ENCODE measurements at places on chromosomes 6 and 20.

- DNase-seq = no peak
Measured at GRCh38 chr20:58374906-58375758, 13.9 kb upstream of the VAPB start.

- DNase-seq = no peak
Measured at GRCh38 chr20:7866285-7866684, 74.0 kb downstream of the HAO1 start.

DNA sequence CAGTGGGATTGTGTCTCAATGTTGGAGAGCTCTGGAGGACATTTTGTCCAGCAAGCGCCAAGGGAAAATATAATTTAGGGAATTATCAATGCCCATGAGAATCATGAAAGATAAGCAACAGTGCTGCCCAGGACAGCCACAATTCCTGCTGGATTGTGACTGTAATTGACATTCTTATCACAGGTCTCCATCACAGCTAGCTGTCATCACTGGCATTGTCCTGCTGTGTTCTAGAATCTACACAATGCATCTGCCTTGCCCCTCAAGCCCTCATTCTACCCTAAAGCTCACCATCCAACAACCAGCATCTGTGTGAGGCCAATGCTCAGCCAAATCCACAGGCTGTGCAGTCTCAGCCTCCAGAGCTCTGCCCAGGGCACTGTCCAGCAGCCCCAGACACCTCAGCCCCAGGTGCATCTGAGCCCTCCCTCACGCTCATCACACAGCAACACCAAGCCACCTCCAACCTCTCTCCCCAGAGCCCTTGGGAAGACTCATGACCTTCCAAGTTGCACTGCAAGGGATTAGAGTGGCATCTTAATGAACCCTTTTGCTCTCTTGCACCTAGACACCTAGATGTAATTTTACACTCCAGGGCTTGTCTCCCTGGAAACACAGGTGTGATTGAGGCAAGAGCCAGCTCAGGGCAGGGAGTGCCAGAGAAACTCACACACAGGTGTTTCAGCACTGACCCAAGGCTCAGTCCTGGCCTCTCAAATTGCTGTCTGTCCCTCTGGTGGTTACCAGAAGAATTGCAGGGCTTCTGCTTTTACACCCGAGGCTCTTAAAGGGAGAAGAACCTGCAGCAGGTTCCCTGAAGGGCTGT lies 85.2 kb upstream of the PHACTR3 start:
- DNase-seq = no peak

- no peak for DNase-seq
Measured at GRCh38 chr20:16081421-16081820, 491.8 kb downstream of the KIF16B start.

DNA sequence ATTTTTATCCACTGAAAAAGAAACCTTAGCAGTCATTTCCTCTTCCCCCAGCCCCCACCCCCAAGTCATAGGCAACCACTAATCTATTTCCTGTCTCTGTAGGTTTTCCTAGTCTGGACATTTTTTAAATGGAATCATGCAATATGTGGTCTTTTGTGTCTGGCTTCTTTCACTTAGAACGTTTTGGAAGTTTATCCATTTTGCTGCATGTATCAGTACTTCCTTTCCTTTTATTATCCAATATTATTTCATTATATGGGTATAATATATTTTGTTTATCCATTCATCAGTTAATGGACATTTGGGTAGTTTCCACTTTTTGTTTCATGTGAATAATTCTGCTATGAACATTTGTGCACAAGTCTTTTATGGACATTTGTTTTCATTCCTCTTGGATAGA lies 99.3 kb upstream of the BMP5 start:
- no peak for DNase-seq

DNA sequence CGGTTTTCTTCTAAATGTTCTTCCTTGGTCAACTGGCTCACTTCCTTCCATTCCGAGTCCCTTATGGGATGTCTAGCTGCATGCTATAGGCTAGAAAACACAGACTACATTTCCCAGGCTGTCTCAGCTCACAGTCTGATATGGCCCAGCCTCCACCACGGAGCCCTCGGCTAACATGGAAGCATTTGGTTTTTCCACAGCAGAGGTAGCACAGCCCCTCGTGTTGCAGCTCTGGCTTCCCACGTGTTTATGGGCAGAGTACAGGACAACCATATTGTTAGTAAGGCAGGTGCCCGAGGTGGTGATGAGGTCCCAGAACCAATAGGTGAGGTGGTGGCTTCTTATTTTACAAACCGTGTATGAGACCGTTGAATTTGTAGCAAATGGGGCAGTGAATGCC lies 8.7 kb downstream of the GPLD1 start:
- no peak for DNase-seq

- DNase-seq = no peak
Measured at GRCh38 chr6:44642870-44643522, 255.5 kb downstream of the CDC5L start.

DNA sequence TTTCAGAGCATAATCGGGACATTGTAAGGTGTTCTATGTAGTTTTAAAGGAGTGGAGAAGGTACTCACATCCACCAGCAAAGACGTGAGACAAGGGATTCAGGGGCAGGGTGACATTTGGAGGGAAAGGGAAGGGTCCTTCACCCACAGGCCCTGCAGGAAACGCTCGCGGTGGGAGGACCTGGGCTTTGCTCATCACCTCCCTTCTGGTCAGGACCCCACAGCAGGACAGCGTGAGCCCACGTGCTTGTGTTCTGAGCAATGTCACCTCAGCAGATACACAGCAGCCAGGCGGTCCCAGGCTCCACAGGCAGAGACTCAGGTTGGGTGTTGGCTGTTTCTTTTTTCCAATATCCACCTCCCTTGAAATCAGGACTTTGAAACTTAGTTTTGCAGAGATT lies 27.5 kb downstream of the DLL1 start:
- no peak for DNase-seq

GRCh38 chr6:142985281-142985680 lies 40.3 kb upstream of the HIVEP2 start:
- DNase-seq = no peak

DNA sequence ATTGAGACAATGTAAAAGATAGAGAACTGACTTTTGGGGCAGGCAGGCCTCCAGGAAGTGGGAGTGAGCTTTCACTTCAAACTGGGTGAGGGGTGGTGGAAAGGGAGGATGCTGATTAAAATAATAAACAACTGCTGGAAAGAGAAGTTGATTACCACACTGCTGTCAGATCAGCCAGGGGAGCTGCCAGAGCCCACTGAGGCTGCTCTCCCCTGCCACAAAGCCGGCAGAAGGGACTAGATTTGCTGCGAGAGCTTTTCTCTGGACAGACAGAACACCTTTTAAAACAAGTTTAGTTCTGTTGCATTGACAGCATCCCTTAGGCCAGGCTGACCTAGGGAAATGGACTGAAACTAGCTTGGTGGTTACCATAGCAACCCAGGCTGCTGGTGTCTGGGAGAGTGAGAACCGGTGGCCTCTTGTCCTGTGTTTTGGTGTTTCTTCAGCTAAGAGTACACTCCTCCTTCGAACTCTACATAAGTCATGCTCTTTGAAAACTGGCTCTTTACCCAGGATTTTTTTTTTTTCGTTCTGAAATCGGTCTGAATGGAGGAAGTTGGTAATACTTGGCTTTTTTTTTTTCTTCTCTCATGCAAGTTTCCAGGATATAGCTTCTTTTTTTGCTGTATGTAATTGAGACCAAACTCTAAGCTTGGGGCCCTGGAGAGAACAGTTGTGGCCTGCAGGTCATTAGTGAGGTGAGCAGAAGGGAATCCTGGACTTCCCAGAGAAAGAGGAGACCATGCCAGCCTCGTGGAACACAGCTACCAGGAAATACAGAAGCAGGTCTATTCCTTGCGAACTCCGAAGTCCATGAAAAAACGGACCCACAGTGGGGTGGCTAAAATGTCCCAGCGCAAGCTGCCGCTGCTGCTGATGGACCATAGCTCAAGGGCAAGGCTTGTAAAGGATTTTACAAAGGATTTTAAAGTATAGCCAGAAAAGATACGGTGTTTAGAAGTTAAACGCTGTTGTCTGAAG lies 374.4 kb downstream of the UTRN start:
- no peak for DNase-seq

GRCh38 chr20:51021067-51022025 lies 1.6 kb downstream of the KCNG1 start:
- no peak for DNase-seq

- DNase-seq = no peak
Measured at GRCh38 chr20:52145587-52145986, 46.0 kb downstream of the ZFP64 start.

- no peak for DNase-seq
Measured at GRCh38 chr6:18640754-18641153, 253.6 kb downstream of the RNF144B start.

DNA sequence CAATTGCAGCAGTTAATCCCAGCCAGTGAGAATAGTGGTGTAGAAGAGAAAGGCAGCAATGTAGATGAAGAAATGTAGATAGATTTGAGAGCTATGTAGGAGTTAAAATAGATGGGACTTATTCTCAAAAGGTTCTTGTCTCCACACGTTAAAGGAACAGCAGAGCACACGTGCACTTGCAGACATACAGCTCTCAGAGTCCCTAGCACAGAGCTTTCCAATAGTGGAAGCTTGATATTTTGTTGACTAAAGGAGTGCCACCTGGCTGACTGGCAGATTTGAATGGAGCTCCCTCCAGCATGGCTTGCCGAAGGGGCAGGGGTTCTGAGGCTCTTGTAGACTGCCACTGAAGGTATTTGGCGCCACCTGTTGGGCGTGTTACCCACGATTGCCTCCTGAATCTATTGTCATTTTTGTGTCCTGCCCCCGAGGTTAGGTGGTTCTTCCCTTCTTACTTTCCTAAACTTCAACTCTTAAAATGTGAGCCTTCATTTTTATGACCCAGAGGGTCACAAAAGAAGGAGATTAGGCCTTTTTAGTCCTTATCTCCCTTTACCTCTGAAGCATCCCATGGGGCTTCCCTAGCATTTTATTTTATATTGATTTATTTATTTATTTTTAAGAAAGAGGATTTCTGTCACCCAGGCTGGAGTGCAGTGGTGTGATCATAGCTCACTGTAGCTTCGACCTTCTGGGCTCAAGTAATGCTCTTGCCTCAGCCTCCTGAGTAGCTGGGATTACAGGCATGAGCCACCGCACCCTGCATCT lies 16.4 kb downstream of the BRD2 start:
- peak; percentile 77 for DNase-seq

DNA sequence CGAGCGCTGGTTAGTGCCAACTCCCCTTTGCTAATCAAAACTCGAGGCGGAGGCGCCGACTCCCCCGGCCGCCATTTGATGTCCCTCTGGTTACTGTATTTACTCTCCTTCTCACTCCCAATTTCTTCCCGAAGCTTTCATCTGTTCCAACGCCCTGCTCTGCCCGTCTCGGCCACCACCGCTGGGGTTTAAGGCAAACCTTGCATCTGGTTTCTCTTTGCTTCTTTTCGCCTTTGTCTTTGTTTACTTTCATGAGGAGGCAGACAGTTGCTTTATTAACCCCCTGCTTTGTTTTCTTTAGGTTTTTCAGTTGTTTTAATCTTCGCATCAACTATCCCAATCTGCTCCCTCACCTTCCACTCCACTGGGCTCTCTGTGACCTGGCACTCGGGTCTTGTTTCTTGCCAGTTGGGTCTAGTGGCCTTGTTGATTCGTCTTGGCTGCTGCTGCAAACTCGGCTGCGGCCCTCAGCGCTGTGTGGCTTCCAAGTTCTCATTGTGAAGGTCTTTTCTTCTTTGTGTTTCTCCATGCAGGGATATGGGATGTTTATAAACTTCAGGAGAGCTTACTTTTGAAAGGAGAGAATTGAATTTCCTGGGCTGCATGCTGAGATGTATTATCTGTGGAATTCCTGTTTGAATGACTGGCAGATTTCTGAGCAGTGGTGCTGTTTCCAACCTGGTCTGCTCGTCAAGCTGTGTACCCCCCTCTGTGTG lies 155.1 kb downstream of the CDC5L start:
- DNase-seq = no peak

DNA sequence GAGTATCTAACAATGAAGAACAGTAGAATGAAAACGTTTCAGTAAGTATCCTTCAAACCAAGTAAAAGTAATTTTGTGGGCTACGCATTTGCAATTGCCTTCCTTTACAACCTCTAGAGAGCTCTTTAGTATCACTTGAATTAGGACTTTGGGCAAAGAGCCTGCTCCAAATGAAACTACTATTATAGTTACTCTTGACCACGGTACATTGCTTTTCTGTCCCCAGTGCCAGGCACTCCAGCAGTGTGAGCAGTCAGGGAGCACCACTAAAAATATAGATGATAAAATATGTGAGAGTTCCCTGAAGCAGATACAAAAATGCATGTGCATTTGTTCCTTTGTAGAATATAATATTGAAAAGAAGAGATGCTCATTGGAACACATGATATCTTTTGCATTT lies 450.1 kb upstream of the MANEA start:
- DNase-seq = no peak

GRCh38 chr6:14638906-14639761 lies 521.6 kb downstream of the CD83 start:
- DNase-seq = no peak

- DNase-seq = no peak
Measured at GRCh38 chr6:72842140-72842539, 220.3 kb downstream of the KCNQ5 start.
